ENCODE measurements at places on chromosomes 4 and X. TPM values are rescaled to one million over a fixed set of nuclear protein-coding genes. Genes with fewer than 3 reads are reported as not detected.

GRCh38 chrX:121179972-121180371, 132.6 kb downstream of the GLUD2 start:
- DNase-seq, result no peak

Gene AKAP4
- total RNA-seq, result not detected

GRCh38 chr4:168514249-168514852, 17.5 kb downstream of the PALLD start:
- DNase-seq, result no peak

- no peak for DNase-seq
Observed at GRCh38 chrX:46849933-46850332, 13.1 kb downstream of the RP2 start.

- no peak for DNase-seq
Observed at GRCh38 chr4:182960746-182961145, 43.6 kb upstream of the DCTD start.

- DNase-seq, result no peak
Observed at GRCh38 chr4:114694770-114695169, 96.2 kb downstream of the UGT8 start.

GRCh38 chrX:150258463-150259430, 104.4 kb upstream of the MAMLD1 start:
- no peak for DNase-seq

Gene ATP5ME
- total RNA-seq, result 765 TPM

GRCh38 chr4:181475781-181476507, 767.3 kb upstream of the TENM3 start:
- DNase-seq, result peak; percentile 57

DNA sequence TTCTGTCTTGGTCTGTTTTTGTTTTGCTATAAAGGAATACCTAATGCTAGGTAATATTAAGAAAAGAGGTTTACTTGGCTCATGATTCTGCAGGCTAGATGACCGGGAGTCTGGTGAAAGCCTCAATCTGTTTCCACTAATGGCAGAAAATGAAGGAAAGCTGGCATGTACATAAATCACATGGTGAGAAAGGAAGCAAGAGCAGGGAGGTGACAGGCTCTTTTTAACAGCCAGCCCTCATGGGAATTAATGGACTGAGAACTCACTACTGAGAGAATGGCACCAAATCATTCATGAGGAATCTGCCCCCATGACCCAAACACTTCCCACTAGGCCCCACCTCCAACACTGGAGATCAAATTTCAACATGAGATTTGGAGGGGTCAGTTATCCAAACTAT, 27.6 kb downstream of the SATL1 start:
- no peak for DNase-seq

Gene CXCL1
- total RNA-seq, result 2.4 TPM

GRCh38 chr4:14771504-14772175, 230.6 kb upstream of the CPEB2 start:
- no peak for DNase-seq

GRCh38 chr4:80196922-80197573, at the start of gene PRDM8:
PRDM8 (plus strand) TSS chr4:80197503; CDS start chr4:80200081, 2,578 bp downstream.
- peak; percentile 63 for DNase-seq

DNA sequence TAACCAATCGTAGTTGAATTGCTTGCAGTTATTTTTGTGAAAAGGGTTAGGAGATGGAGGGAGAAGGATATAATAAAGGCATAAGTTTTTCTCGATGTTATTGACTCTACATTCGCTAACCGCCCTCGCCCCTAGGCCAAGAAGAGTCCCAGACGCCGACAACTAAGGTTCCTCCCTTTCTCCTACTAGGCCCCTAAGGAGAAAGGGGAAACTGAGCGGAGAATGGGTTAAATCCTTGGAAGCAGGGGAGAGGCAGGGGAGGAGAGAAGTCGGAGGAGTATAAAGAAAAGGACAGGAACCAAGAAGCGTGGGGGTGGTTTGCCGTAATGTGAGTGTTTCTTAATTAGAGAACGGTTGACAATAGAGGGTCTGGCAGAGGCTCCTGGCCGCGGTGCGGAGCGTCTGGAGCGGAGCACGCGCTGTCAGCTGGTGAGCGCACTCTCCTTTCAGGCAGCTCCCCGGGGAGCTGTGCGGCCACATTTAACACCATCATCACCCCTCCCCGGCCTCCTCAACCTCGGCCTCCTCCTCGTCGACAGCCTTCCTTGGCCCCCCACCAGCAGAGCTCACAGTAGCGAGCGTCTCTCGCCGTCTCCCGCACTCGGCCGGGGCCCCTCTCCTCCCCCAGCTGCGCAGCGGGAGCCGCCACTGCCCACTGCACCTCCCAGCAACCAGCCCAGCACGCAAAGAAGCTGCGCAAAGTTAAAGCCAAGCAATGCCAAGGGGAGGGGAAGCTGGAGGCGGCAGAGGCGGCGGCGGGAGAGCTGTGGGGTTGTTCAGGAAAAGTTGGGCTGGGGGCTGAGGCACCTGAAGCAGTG, 5.9 kb downstream of the ATOH1 start:
- no peak for DNase-seq

DNA sequence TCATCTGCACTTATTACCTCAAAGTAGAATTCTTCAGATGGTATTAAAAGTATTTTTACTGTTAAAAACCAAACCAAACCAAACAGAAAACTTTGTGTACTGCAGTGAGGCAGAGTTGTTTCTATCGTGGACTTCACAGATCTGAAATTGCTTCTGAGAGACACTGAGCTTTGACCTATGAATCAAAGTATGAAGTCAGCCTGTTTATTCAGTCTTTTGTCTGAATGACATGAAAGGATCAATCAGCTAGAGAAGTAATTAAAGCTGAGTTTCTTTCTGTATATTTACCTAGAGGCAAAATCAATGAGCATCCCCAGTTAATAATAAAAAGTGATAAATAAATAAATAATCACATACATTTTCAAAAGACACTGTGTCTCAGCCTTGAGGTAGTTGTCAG, 2121.0 kb downstream of the PCDH7 start:
- no peak for DNase-seq

Gene SLC10A3
- total RNA-seq, result 14.4 TPM

- no peak for DNase-seq
Observed at GRCh38 chrX:150700107-150700506, 6.9 kb downstream of the MTMR1 start.

- no peak for DNase-seq
Observed at GRCh38 chr4:30744386-30744785, 24.2 kb downstream of the PCDH7 start.

GRCh38 chr4:97558204-97558778, 585.0 kb downstream of the STPG2 start:
- no peak for DNase-seq

GRCh38 chr4:2353222-2354107, 65.0 kb downstream of the ZFYVE28 start:
- DNase-seq, result peak; percentile 68

- DNase-seq, result no peak
Observed at GRCh38 chr4:106852426-106852825, 183.7 kb downstream of the DKK2 start.

Gene SHISA3
- 3.5 TPM for total RNA-seq

Gene TMEM31
- not detected for total RNA-seq

Gene AMER1
- 5.5 TPM for total RNA-seq

- no peak for DNase-seq
Observed at GRCh38 chr4:177100307-177100706, 209.4 kb upstream of the NEIL3 start.

Gene CSN1S1
- total RNA-seq, result not detected

DNA sequence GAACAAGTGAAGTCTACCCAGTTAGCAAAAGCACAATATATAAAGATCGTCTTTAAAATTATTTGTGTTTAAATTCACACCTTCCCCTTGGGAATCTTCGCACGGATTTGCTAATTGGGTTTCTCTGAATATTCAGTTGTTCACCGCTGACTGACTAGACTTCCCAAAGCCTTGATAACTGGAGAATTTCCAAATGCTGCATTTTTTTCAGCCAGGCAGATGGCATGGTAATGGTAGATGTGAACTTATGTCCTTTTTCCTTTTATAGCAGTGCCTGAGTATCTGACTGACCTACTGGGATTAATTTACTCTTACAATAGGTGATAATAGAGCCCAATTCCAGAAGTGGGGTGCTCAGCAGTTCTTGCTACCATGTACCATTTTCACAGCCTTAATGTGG, 548.1 kb downstream of the PACRGL start:
- DNase-seq, result no peak

DNA sequence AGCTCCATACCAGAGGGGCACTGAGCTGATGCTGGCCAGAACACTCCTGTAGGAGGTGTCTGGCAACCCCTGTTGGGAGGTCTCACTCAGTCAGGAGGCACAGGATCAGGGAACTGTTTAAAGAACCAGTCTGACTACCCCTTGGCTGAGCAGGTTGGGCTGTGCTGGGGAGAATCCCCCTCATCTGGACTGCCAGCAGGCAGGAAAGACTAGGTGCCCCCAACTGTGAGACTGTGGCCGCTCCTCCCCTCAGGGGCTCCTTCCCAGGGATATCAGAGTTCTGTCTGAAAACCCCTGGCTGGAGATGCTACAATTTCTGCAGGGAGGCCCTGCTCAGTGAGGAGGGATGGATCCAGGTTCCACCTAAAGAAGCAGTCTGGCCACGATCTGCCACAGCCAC, 245.3 kb downstream of the MAPK10 start:
- no peak for DNase-seq

Gene FAM149A
- 17.6 TPM for total RNA-seq

GRCh38 chr4:170089274-170089667, 485 bp downstream of the AADAT start:
- DNase-seq, result peak; percentile 28

GRCh38 chrX:103780336-103781061, 3.9 kb downstream of the PLP1 start:
- no peak for DNase-seq

Gene GAB1
- 46.8 TPM for total RNA-seq

DNA sequence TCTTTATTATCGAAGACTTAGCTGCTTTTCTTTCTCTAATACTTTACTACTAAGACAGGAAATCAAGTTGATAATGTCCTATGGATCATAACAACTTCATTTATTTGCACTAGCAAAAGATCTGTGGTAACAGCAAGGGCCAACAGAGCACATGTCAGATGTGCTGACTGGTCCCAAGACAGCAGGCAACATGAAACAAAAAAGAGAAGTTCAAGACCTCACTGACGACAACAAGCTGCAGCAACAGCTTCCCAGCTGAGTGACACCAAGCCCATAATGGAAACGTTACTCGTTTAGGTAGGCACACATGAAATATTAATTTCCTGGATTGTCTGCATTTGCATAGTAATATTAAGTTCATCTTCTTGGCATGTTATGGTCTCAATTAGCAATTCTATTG, 126.9 kb downstream of the UNC5C start:
- DNase-seq, result no peak

DNA sequence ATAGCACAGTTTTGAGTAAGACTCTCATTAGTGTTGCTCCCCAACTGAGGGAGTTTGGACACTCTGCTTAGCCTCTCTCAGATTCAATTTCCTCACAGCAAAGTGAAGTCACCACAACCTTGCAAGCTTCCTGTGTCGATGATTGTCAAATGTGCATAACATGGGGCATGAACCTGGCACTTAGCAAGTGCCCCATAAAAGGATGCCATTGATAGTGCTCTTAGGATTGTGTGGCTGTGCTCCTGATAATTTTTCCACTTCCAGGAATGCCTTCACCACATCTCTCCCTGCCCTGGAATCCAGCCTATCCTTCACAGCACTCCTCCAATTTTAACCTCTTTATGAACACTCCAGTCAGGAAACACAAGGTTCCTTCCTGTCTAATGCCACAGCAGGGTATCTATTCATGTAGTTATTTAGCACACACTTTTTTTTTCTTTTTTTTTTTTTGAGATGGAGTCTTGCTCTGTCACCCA, 309.4 kb downstream of the PPP3CA start:
- no peak for DNase-seq

Gene PHKA1
- 12.2 TPM for total RNA-seq

DNA sequence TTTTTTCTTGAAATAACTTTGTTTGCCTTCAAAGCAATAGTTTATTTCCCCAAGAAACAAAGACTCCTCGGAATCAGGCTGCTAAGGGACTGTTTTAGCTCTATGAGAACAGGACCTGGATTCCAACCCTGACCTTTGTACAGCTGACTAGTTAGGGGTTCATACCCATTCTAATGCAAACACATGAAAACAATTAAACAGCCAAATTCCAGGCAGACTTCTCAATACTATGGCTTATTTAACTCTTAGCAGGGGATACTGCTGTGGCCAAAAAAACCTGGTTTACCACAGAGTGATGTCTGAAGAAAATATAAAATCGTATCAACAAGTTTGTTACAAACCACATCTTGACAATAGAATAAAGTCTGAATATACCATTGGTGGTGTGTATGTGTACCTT, 129.6 kb upstream of the INTU start:
- DNase-seq, result no peak

Measured in right cardiac atrium (tissue), 5 donors.